Mesothelial cell of epicardium (in vitro differentiated cells): ENCODE measurements at places on chromosomes 6 and 20.
A peak's percentile ranks its signal among the peaks of the same experiment; 100 is the strongest.

DNA sequence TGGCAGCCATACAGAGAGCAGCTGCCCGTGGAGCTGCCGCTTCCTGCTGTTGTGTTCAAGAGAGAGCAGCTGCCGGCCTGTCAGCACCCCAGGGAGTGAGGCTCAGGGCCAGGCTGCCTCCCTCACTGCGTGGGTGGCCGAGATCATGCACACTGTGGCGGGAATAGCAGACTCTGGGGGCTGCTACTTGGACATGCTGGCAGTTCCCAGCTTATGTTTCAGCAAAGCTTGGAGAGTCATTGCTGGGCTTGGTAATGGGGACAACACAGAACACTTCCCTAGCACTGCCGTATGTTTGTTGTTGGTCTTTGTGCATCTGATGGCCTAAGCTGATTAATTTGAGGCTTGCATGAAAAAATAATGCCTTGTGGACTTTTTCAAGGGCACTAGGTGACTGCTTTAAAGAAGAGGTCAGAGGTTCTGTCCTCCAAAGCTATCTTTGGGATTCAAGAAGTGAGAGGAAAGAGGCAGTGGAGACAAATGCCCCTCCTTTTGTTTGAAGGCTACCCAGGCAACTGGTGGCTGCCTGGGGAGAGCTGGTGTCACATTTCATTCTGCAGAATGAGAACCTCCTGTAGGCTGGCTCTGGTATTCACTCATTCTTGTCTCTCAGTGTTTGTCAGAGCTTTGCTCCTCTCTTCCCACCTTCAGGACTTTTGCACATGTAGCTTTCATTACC is 18.8 kb downstream of the MRAP2 start:
- DNase-seq = no peak

- DNase-seq = no peak
Observed at GRCh38 chr6:143333081-143333480, 117.4 kb downstream of the ADAT2 start.

DNA sequence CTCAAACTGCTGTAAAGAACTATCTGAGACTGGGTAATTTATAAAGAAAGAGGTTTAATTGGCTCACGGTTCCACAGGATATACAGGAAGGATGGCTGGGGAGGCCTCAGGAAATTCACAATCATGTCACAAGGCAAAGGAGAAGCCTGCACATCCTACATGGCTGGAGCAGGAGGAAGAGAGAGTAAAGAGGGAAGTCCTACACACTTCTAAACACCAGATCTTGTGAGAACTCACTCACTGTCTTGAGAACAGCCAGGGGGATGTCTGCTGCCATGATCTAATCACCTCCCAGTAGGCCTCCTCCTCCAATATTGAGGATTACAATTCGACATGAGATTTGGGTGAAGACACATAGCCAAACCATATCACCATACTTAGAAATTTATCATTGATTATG is 1307.0 kb upstream of the GJE1 start:
- no peak for DNase-seq

- no peak for DNase-seq
Observed at GRCh38 chr6:93549868-93550267, 130.5 kb upstream of the EPHA7 start.

DNA sequence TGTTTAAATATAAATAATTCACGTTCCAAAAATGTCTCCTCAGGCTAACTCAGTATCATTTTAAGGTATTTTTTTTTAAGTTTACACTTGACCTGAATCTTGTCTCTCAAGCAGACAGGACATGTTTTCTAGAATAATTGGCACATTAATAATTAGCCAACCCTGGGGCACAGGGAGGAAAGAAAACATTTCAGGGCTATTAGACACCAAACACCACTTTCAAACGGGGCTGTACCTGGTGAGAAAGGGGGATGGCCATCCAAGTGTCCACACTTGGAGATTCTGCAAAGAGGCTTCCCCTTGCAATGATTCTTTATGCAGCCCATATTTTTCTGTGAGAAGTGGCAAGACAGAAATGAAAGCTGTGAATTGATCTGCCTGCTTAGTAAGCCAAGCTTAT is 560.8 kb downstream of the CD109 start:
- DNase-seq = no peak

DNA sequence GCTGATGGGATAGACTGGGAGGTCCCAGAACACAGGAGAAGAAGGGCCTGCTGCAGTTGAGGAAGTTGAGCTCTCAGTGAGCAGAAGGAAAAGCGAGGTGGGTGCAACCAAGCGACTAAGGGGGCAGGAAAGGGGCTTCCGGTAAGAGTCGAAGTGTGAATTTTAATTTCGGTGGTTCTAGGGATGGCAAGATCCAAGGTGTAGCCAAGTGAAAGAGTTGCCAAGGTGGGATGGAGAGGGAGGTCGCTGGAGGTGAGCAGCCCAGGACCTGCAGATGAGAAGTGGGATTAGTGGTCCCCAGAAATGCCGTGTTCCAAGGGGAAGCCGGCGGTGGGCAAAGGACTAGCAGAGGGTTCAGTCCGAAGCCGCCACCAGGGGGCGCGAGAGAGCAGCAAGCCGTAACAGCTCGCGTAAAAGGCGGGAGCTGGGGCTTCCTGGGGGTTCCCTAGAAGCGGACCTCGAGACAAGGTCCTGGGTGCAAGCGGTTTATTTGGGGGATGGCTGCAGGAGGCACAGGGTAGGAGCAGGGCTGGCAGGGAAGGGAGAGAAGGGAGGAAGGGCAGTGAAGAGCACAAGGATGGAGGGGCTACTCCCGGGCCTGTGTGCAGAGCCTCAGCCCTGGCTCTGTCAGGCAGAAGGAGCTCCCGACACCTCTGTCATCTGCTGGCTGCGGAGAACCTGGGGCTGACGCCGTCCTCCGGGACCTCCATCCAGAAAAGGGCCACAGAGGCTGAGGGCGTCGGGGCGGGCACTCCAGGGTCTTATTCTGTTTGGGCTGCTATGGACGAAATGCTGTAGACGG is 103.6 kb downstream of the PAX1 start:
- DNase-seq = peak; percentile 78

GRCh38 chr6:24149836-24150235 is 23.8 kb downstream of the NRSN1 start:
- no peak for DNase-seq

DNA sequence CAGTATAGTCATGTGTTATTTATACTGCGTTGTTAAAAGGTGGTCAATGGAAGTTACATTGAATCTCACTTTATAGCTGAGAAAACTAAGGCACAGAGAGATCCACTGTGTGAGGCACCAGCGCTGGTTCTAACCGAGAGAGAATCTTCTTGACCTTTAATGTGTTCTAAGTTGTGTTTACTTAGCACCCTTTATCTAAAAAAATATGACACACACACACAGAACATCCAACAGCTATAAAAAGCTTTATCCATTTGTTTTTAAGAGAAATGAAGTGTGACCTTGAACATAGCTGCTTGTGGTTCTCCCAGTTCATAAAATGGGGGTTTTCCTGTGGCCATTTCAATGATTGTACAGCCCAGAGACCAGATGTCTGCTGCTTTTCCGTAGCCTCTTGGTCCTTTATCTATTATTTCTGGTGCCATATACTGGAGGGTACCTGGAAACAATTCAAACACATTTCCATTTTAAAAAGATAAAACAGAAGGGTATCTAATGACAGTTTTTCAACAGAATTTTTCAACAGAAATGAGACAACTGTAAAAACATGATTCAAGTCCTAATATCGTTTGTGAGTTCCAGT is 54.8 kb upstream of the MAP7 start:
- DNase-seq = no peak

GRCh38 chr20:20412750-20413149 is 44.8 kb downstream of the INSM1 start:
- no peak for DNase-seq
